ENCODE measurements at places on chromosomes 6 and 20. TPM values are rescaled to one million over a fixed set of nuclear protein-coding genes. Genes with fewer than 3 reads are reported as not detected.
A peak's percentile ranks its signal among the peaks of the same experiment; 100 is the strongest.

The LAMA5 gene
- total RNA-seq = 37.3 TPM

The REM1 gene
- not detected for total RNA-seq

The FKBP5 gene
- total RNA-seq = not detected

The KCNK16 gene
- total RNA-seq = not detected

DNA sequence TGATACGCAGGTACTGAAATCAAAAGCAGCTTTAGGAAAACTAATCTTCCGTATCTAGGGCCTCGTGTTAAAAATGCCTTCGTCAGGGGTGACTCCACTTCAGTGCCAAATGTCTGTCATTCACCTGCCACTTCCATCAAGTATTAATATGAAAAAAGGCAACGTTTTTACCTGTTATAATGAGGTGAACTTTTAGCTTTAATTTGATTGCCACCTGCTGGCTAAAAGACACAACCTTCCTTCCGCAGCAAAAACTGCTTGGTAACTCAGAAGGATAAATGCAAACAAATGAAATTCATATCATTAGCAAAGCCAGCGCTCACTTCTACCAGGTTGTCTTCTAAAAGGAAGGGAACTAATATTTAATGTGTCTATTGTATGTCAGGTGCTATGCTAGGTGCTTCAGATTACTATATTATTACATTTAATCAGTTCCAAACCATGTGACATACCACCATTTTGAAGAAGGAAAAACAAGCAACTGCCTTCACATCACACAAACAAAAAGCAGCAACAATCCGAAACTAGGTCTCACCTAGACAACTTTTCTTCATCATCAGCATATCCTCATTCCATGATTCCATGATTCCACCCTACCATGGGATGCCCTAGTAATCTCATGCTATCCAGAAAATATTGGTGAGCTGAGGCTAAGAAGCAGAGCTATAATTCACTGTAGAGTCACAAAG, 20.6 kb upstream of the ARHGAP18 start:
- no peaks in the 10 kb centered on the region for H3K27me3 ChIP-seq
- DNase-seq = no peak
- no peak overlapping the region for H3K4me3 ChIP-seq
- no peaks in the 10 kb centered on the region for H3K4me1 ChIP-seq

DNA sequence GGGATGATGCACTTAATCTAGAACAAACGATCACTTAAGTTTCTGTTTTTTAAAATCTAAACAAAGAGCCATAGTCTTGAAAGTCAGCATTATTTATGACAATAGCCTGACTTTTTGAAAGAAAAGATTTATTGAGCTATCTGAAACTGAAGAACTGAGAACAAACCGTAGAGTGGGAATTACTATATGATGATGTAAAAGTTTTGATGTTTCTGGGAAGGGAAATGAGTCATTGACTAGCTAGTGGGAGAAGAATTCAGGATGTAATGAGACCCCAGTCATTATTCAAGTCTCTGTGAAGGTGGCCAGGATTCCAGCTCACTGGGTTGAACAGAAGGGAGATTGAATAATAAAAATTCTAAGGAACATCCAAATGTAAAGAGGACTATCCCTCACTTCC, 83.4 kb upstream of the FABP7 start:
- DNase-seq = peak; percentile 52
- H3K36me3 ChIP-seq = no peaks in the 10 kb centered on the region
- H3K27me3 ChIP-seq = no peaks in the 10 kb centered on the region
- peaks cover 28% of the 10 kb centered on the region for H3K4me1 ChIP-seq
- H3K27ac ChIP-seq = peak overlapping the region; percentile 59

DNA sequence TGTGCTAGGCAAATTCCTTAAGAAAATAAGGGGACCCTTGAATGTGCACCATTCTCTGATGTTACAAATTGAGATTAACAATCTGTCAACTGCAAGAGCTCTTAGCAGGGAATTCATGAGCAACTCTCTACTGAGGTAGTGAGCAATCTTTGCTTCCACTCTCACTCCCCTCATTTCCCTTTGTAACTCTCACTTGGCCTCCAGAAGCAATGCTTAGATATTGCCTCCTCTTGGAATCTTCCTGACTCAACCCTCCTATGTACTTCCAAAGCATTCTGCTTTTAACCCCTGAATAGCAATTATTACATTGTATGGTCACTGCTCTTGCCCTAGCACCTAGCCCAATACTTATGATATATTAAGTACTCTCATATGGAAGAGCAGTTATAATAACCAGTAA, 16.5 kb downstream of the XPO5 start:
- H3K4me1 ChIP-seq = no peaks in the 10 kb centered on the region
- H3K27ac ChIP-seq = no peak overlapping the region
- DNase-seq = no peak

- no peaks in the 10 kb centered on the region for H3K36me3 ChIP-seq
- H3K4me1 ChIP-seq = no peaks in the 10 kb centered on the region
- no peak for DNase-seq
- H3K27ac ChIP-seq = no peak overlapping the region
- H3K27me3 ChIP-seq = no peaks in the 10 kb centered on the region
Measured at GRCh38 chr20:278607-279571, 11.7 kb downstream of the C20orf96 start.

Data from SJCRH30 (cell line).